Stimulated activated CD4-positive, alpha-beta T cell treated with anti-CD3 and anti-CD28 coated beads, Interleukin-1b, Interleukin-23, amount 100 ng/mL, for 1 hour (primary cell): ENCODE measurements at places on chromosomes 12 and 14.

- DNase-seq, result no peak
Observed at GRCh38 chr14:70653662-70654061, 11.9 kb downstream of the TTC9 start.

- no peak for DNase-seq
Observed at GRCh38 chr12:93593843-93594242, 21.4 kb downstream of the SOCS2 start.

DNA sequence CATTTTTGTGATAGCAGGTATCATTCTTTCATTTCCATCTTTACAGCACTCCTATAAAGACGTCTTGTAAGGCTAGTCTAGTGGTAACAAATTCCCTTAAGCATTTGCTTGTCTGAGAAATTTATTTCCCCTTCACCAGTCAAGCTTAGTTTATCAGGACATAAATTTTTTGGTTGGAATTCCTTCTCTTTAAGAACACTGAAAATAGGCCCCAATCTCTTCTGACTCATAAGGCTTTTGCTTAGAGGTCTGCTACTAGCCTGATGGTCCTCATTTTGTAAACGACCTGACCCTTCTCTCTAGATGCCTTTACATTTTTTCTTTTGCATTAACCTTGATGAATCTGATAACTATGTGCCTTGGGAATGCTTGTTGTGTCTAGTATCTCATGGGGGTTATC, 20.3 kb downstream of the OLR1 start:
- no peak for DNase-seq

DNA sequence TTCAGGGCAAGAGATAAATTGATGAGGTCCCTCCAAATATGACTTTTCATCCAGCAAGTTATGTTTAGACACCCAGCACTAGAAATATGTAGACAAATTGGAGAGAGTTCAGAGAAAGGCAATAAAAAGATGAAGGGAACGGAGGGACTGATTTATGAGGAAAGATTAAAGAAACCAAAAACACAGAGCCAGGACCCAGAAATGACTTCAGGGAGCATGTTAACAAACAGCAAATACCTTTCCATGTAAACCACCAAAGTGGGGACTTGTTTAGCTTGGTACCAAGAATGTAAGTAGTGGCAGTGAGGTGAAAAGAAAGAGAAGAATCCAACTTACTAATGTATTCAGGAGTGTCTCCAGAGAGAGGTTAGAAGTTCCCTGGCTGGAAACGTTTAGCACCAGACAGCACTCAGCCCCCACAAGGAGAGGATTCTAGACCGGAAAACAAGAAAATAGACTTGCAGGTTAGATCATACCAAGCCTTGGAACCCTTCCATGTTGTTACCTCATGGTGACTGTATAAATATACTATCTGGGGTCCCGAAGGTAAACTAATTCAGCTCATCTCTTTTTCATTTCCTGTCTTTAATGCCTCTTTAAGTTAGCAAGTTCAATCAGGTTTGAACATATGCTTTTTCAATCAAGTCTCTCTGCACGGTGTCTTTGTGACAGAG, 79.2 kb downstream of the TBC1D30 start:
- DNase-seq, result no peak

GRCh38 chr12:111457071-111457470, 51.3 kb downstream of the SH2B3 start:
- DNase-seq, result no peak

- no peak for DNase-seq
Observed at GRCh38 chr12:26011099-26011498, 52.6 kb downstream of the RASSF8 start.
